ENCODE measurements at places on chromosomes 6 and 20.

- no peak for DNase-seq
Observed at GRCh38 chr20:44629542-44629941, 22.0 kb downstream of the ADA start.

DNA sequence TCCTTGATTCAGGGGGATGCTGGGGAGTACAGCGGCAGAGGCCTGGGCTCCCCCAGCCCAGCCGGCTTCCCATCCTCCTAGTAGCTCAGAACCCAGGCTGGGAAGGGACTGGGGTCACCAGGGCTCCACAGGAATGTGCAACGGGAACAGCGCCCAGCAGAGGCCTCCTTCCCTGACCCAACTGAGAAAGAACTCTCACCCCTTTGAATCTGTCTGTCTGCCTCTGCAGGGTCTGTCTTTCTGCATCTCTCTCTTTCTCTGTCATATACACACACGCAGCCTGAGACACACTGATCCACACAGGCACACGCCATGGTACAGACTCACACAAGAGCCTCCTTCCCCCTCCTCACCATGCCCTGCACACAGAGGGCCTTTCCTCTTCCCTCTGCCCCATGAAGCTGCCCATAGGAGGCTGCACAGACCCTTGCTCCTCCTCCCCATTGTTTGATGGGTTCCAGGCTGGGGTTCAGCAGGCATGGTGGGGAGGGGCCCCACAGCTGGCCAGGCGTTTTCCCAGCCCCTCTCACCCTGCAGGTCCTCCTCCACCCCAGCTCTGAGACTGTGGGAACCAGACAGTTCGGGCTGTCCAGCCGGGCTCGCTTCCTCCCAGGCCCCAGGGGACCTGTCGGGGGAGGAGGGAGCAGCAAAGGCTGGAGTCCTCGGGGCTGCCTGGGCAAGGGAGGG lies 2.8 kb downstream of the FOXS1 start:
- DNase-seq, result no peak

DNA sequence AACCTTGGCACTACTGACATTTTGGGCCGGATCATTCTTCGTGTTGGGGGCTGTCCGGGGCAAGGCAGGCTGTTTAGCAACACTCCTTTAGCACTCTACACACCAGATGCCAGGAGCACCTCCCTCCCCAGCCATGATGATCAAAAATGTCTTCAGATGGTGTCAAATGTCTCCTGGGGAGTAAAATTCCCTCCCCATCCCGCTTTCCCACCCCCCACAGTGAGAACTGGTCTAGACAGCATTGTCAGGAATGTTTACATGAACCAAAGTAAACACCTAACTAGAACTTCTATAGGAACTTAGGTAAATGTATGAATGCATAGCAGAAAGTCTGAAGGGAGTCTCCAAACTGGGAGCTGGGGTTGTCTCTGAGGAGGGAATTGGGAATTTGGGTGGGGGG lies 70.0 kb upstream of the TOP1 start:
- DNase-seq, result no peak

DNA sequence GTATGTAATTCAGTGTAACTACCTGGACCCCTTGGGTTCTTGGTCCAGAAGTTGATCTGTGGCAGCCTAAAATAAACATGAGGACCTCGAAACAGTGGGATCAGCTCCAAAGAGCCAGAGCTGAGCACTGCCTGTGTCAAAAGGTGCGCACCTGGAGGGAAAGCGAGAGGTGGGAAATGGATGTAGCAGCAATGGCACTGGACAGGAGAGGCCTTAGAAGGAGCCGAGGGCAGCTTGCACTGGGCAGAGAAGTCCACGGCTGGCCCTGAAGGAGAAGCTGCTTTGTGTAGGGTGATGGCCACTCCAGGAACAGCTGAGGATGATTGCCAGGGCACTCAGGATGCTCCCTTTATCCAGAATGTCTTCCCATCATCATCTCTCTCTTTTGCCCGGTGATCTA lies 213.9 kb upstream of the SNX9 start:
- DNase-seq, result no peak

DNA sequence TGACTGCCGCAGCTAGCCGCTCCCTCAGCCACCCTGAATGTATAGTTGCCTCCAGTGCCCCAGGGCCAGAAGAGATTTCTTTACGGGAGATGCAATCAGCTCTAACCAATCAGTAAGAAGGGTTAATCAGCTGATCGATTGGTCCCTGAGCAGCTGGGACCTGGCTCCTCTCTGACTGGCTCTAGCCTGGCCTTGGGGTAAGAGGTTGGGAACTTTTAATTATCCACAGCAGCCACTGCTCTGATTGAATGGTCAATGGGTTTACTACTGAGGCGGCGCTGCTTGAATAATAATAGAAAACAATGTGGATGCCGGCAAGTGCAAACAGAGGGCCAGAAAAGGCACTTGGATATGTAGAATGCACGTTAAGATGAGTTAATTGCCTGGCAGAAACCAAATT lies 99.8 kb downstream of the TFAP2A start:
- no peak for DNase-seq

DNA sequence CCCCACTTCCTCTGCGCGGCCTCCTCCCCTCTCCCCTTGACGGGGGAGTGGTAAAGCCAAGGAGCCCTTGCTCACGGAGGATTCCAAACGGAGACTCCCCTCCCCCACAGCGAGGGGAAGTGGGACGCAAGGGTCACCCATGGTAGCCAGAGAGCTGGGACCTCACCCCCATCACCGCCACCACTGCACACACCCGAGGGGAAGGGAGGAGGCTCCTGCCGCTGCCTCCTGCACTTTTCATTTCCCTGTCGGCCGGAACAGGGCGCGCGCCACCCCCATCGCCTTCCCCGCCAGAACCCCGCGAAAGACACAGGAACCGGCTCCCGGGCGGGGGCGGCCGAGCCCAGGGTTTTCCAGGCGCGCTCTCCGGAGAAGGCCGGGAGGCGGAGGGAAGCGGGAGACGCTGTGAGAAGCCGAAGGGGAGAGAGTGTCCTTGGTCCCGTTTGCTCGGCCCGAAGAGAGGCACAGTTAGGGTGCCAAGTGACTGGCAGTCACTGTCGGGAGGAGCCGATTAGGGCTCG lies 789 bp downstream of the CCND3 start:
- DNase-seq, result peak; percentile 67

DNA sequence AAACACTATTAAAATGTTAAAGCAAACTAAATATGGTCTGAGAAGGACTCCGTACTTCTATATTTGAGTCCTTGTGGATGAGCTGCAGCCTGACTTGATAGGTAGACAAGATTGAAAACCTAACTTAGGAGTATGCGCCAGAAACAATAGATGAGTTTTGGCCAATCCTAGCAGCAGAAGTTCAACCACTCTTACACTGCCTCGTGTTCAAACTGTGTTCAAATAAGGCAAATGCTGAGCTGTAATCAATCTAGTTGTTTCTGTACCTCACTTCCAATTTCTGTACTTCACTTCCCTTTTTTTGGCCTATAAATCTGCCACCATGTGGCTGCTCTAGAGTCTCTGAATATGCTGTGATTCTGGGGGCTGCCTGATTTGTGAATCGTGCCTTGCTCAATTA lies 13.2 kb upstream of the SERINC1 start:
- no peak for DNase-seq

DNA sequence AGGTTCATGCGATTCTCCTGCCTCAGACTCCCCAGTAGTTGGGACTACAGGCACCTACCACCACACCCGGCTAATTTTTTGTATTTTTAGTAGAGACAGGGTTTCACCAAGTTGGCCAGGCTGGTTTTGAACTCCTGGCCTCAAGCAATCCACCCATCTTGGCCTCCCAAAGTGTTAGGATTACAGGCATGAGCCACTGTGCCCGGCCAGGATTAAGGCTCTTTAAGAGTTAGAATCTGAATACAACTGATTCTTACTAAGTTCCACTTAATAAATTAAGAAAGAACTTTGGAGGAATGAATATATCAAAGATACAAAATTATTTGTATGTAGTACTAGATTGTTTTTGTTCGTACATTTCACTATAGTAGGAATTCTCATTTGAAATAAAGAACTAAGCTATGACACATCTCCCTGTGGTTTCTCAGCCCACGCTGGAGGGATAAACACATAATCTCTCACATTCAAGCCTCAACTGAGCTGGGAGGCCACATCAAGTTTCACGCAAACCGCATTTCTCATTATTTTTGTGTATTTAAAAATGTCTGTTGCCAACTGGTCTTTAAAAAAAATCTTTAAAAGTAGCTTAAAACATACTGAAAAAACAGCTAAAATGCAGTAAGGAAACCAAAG lies 34.2 kb downstream of the DTNBP1 start:
- DNase-seq, result peak; percentile 71
